ENCODE measurements at places on chromosomes 2 and 18.

DNA sequence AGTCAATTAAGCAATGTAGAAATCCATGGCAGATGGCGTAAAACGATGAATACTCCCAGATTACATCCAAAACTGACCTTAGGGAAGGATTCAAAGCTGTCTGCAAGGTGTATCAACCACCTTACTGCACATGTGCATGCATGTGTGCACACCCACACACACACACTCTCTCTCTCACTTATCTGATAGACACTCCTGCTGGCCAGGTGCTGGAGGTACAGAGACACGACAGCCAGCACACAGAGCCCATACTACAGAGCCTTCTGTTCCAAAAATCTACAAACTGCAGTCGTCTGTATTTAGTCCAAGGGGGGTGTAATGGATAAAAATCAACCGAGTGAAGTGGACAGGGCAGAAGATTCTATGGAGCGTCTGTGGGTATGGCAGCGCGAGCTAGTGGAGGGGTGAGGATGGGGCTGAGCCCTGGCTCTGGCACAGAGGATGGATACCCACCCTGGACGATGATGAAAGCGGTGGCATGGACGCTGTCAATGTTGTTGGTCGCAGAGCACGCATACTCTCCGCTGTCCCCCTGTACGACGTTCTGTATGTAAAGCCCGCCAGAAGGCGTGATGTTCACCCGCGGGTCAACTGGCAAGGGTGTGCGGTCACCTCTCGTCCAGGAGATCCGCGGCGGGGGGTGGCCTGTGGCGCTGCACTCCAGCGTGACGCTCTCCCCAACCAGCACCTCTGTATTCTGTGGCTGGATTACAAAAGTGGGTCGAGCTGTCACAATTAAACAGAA is 78.4 kb downstream of the PXDN start:
- DNase-seq, result no peak

- no peak for DNase-seq
Measured at GRCh38 chr2:211349031-211349430, 792.6 kb downstream of the CPS1 start.

DNA sequence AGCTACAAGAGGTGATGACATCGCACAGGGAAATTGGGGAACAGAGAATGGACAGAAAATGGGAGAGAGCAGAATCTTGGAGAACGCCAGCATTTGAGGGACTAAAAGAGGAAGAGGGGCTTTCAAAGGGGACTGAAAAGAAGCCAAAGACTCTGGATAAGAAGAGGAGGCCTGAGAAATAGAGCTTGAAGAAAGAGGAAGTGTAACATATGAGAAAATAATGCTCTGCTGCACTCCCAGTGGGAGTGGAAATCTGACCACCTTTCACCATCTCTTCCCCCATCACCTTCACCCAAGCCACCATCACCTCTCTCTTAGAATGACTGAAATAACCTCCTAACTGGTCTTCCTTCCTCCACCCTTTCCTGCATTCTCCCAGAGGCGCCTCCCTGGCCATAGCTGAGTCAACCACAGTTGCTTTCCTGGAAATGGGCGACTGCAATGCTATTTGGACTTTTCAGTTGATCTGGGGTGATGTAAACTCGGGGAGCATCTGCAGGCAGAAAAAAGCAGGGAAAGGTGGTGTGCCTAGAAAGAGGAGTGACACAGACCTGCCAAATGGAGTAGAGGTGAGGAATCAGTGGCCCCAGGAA is 16.8 kb downstream of the CXCR1 start:
- no peak for DNase-seq

GRCh38 chr2:102975996-102976975 is 214.5 kb downstream of the TMEM182 start:
- no peak for DNase-seq

DNA sequence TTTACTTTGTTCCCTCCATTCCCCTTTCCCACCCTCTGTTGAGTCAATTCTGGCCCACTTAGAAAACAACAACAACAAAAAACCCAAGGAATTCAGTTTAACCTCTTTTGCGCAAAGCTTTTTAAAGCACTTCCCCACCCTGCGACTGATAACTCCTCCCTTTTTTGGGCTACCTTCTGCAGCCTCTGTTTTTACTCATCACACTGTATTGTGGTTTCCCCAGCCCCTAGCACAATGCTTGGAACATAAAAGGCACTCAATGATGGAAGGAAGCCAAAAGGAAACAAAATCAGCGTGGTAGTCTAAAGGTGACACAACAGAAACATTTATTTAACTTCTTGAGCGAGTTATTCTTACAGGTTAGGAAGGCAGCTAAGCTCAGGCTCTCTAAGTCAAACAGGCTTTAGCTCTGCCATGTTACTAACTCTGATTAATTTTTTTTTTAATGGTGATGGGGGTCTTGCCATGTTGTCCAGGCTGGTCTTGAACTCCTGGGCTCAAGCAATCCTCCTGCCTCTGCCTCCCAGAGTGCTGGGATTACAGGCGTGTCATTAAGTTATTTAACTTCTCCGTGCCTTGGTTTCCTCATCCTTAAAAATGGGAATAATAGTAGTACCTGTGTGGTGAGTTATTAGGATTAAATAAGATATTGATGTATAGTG is 1.3 kb downstream of the CEP68 start:
- peak; percentile 38 for DNase-seq

- DNase-seq, result no peak
Measured at GRCh38 chr2:66553370-66553769, 118.4 kb downstream of the MEIS1 start.

DNA sequence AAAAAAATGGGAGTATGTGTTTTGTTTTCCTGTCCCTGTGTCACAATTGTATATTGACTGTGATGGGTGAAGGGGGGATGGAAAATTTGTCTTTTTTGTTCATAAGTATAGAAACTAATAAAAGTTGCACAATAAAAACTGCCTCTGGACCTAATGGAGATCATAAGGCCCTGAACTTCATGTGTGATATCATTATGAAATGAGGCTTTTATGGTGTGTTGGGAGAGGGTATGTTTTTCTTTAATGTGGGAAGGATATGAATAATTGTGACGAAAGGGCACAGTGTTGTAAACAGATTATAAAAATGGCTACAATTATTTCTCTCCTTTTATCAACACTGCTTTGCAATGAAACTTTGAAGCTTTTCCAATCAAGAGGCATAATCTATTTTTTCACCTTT is 1889.3 kb upstream of the CELF4 start:
- no peak for DNase-seq

GRCh38 chr2:239201884-239202283 is 198.9 kb downstream of the HDAC4 start:
- no peak for DNase-seq

DNA sequence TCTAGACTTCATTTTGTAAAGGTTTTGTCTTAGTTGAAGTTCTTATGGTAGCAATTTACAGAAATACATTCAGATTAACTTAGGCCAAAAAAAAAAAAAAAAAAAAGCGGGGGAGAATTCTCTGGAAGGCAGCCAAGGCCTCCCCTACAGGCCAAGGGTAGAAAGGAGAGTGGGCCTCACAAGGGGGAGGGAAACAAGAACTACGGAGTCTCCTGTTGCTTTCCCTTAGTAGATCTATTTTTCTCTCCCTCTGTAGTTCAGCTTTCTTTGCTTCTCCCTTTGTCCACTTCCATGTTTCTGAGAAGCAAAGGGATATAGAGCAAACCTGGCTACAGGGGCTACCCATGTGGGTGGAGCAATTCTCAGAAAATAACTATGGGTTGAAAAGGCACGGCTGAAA is 2.4 kb upstream of the STK11IP start:
- DNase-seq, result no peak

GRCh38 chr18:46264255-46264654 is 160.1 kb downstream of the HAUS1 start:
- no peak for DNase-seq

GRCh38 chr2:53562407-53562806 is 205.2 kb upstream of the CHAC2 start:
- DNase-seq, result no peak

GRCh38 chr2:46945671-46946070 is 30.1 kb upstream of the MCFD2 start:
- DNase-seq, result no peak

DNA sequence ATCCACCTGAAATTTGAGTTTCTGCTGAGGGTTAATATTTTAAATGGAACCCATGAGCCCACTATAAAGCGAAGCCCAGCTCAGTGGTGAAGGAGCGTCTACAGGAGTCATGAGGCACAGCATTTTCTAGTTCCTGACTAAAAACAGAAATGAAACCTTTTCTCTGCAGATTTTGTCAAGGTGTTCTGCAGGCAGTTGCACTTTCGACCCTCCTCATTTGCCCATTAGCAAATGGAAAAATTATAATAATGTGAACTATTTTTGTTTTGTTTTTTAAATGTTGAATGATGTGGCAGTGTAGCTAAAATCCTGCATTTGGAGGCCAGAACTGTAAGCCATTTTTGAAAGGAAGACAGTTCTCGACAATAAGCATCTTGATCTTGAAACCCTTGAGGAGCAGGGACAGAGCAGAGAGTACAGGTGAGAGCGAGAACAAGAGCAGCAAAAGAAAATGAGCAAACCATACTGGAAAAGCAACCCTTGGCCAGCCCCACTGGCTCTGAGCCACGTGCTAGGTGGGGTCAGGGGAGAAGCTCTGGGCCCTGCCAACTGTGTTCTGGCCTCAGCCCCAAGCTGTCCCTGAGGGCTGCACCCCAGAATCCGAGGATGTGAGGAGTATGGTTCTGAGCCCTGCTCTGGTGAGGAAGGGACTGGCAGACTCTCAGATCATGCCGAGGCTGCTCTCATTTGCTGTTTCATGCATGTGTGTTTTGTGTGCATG is 26.4 kb upstream of the COPS8 start:
- no peak for DNase-seq

DNA sequence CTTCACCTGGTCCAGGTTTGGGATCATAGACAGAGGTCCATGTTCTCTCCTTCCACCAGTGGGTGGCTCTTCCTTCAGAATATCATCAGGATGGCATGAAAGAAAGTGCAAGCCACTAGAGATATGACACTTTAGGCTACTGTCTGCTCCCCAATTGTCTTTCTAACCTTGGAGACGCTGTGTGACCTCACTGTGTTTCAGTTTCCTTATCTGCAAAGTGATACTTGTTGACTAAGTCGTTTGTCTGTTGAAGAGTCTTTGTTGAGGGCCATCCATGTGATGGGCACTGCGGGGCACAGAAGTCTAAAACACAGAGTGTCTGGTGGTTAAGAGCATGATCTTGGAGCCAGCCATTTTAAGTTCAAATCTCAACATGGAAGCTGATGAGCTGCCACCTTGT is 259.9 kb upstream of the THSD7B start:
- DNase-seq, result no peak

DNA sequence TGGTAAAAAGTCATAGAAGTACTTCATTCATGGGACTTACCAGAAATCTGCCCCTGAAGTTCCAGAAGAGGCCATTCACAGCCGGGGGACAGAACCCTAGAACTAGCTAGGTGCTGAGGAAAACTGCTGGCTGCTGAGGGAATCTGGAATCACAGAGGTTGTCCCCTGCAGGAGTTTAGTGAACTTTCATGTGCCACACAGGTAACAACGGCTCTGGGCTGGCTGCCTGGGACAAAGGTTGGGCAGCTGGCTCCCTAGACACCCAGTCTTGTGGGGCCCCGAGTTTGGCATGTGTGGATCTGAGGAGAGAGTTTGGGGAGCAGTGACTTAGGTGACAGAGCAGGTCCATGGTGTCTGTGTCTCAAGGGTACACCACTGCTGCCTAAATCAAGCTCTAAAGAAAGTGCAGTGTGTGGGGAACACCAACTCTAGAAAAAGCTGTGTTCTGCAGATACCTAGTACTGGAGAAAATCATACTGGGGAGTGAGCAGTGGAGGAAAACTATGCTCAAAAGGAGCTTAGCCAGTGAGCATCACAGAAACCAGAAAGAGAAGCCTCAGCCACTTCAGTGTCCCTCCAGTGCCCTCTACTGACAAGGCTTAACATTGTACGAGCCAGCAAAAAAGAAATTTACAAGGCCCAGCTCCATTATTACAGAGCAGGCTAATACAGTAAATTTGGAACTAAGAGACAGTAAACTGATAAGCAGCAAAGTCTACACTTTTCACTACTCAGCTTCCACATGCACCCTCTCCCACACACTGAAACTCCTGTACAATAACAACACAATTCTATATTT is 15.2 kb downstream of the GALNT3 start:
- DNase-seq, result no peak

GRCh38 chr2:10610213-10610910 is 79.4 kb downstream of the NOL10 start:
- no peak for DNase-seq

DNA sequence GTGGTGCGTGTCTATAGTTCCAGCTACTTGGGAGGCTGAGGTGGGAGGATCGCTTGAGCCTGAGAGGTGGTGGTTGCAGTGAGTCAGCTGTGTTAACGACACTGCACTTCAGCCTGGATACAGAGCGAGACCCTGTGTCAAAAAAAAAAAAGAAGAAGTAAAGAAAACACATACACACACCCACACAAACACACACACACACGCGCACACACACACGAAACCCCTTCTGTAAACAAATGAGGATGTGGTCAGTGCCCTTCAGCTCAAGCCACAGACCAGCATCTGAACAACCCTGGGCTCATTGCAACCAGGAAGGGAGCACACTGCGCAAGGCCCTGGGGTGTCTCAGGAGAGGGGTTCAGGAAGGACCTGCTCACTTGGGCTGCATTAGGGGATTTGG is 47.9 kb upstream of the KCNF1 start:
- DNase-seq, result no peak

GRCh38 chr2:233247744-233248143 is 3.7 kb upstream of the ATG16L1 start:
- peak; percentile 57 for DNase-seq

DNA sequence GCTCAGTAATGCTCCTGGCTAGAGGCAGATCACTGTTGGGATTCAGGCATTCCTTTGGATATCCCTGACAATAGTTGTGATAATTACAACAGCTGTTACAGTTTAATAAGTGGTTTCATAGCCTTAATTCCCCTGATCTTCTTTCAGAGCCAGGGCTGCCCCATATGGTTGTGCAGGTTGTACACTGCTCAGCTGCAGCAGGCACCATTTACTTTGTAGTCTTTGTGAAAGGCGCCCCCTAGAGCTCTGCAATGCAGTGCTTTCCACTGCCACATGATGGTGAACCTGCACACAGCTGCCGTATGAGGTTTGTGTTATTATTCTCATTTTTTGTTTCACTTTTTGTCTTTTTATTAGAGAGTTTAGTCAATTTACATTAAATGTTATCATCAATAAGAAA is 239.1 kb downstream of the KCNS3 start:
- DNase-seq, result no peak

DNA sequence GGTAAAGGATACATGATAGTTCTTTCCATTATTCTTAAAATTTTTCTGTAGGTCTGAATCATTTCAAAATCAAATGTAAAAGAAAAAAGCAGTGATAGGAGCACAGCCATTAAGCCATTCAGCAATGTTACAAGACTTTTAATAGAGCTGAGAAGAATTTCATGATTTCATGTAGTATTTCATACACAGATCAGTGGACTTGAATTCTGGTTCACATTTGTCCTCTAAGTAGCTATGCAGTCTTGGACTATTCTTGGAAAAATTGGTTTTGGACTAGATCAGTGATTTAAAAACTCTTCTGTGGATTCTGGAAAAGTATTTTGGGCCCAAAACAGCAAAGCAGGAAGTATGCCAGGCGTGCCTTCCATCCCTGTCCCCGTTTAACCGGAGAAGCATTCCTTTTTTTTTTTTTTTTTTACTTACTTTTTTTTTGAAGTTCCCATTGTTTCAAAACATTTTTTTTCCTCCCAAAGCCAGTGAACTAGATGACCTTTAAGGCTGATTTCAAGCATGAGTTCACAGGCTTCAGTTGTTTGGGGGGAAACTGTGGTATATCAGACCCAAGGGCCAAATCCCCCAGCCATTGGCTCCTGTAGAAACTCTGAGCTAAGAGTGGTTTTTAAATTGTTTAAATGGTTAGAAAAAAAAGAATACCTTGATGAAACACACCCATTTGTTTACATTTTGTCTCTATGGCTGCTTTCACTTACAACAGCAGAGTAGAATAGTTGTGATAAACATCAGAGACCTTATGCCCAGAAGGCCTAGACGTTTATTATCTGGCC is 17.5 kb upstream of the POLI start:
- no peak for DNase-seq
